ENCODE measurements at places on chromosomes 1 and 21. TPM values are rescaled to one million over a fixed set of nuclear protein-coding genes. Genes with fewer than 3 reads are reported as not detected.

- no peak for DNase-seq
Measured at GRCh38 chr1:70348399-70349165, 5.9 kb downstream of the ANKRD13C start.

DIP2A gene
- polyA plus RNA-seq = 15.5 TPM

- DNase-seq = no peak
Measured at GRCh38 chr21:37101384-37101783, 28.3 kb downstream of the TTC3 start.

DNA sequence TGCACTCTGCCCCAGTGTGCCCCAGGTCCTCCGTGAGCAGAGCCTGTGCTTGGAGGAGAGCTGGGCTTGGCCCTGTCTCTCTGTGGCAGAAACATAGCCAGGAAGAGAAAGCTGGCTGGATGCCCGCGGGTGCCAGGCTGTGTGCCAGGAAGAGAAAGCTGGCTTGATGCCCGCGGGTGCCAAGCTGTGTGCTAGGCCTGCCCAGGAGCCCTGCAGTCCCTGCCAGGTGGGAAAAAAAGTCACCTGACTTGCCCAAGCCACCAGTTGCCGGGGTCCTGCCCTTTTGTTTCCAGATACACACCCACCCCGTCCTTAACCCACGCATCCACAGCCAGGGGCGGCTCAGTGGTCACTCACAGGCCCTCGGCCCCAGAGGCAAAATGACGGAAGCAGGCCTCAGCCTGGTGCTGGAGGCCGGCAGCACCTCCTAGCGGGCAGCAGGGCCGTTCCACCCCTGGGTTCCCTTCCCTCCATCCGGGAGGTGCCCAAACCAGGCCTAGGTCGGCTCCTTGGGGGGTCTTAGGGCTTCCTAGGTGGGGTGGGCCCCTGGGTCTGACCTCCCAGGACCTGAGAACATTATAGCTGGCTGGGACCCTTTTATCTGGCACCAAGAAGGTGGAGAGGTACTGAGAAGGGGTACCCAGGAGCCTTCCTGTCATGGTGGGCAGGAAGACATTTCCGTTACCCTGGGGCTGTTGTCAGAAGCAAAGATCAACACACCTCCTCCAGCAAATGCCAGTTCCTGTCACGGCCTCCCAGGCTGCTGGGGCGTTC is 9.1 kb downstream of the ITGB2 start:
- no peak for DNase-seq

SLC6A9 gene
- polyA plus RNA-seq = 8.7 TPM

CDA gene
- 3.3 TPM for polyA plus RNA-seq

DNA sequence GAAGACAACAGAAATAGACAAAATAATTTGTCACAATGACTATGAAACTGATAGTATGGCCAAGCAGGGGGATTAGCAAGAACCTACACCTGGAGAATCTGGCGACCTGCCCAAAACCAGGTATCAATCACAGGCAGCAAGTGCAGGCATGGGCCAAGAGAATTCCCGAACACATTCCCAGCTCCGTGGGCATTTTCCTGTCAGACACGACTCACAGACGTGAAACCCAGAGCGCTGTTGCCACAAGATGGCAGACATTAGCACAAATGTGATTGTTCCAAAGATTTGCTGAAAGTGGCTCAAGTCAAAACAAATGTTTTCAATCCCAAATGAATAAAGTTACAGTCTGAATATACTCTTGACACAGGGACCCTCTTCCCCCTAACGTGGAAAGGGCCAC is 36.8 kb downstream of the HLCS start:
- DNase-seq = peak; percentile 25

RGS13 gene
- polyA plus RNA-seq = 0.53 TPM

KCNA3 gene
- polyA plus RNA-seq = 0.75 TPM

- no peak for DNase-seq
Measured at GRCh38 chr1:70866542-70867264, 180.9 kb downstream of the PTGER3 start.

GRCh38 chr21:41681939-41682718 is 84.7 kb downstream of the RIPK4 start:
- DNase-seq = no peak

Measured in lung (tissue), 17 donors.